ENCODE measurements at places on chromosomes 3 and 15.
A peak's percentile ranks its signal among the peaks of the same experiment; 100 is the strongest.

GRCh38 chr3:125401402-125401801 lies 26.3 kb upstream of the ZNF148 start:
- DNase-seq, result peak; percentile 22

DNA sequence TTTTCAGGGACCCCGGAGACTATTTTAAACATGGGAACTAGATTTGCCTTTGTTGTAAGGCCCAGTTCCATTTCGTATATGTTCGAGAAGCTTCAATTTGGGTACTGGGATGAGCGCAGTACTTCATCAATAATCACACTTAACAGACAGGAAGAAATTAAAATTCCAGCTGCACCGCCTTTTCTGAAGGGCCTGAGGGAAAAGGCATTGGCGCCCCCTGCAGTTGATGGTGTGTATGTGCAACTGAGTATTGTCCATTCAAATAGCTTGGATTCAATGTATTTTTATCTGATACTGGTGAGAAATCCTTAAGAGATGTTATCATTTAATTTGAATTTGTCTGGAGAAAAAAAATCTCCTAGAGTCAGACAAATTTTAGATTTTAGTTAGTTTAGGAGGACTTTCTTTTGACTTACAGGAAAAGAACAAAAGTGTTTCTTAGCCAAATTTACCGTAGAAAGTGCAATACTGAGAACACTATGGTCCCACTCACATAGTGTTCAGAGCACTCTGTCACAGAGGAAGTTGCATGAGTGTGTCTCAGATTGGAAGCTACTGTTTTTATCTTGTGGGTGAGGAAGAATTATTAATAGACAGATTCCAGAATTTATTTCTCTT lies 5.4 kb upstream of the ALDH1A2 start:
- peak; percentile 22 for DNase-seq

DNA sequence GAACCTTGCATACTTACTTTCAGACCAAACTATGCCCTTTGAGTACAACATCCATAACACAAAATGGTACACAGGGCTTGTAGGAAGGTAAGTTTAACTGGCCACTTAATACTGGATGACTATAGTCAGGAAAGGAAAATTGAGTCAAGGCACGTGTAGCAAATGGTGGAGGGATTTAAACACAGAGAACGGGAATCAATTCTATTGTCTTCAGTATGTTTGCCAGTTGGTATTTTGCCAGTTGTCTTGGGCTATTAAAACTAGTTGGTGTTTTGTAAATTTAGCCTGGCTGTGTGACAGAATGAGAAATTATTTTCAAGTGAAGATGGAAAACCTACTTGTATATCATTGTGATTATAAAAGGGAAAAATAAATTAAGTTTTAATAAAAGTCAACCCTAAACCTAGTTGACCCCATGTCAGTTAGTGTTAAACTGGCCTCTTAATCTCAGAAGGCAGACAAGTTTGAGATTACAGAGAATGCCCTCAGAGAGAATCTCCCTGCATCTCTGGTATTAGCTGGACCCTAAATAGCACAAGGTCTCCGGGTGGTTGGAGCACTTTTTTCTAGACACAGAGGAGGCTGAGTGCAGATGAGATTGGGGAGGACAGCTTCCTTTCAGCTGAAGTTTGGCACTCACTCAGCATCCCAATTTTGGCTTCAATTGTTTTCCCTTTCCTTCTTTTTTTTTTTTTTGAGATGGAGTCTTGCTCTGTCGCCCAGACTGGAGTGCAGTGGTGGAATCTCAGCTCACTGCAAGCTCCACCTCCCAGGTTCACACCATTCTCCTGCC lies 91.2 kb downstream of the MB21D2 start:
- no peak for DNase-seq

DNA sequence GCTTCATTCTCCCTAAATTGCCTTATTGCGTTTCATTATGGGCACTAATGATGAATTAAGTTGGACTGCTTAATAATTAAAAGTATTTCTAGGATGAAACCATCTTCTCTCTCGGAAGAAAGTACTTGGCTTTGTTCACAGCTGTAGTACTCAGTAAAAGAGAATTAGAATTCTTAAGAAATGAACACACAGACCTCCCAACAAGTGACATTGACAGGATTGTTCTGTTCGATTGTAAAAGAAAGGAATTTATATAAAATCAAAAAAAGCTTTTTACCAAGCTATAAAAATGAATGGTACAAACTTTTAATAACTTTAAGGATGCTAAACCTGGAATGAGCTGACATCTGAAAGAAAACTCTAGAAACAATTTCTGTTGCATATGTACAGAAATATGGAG lies 416.4 kb upstream of the THRB start:
- no peak for DNase-seq

- no peak for DNase-seq
Measured at GRCh38 chr3:20576228-20576627, 390.2 kb upstream of the SGO1 start.

DNA sequence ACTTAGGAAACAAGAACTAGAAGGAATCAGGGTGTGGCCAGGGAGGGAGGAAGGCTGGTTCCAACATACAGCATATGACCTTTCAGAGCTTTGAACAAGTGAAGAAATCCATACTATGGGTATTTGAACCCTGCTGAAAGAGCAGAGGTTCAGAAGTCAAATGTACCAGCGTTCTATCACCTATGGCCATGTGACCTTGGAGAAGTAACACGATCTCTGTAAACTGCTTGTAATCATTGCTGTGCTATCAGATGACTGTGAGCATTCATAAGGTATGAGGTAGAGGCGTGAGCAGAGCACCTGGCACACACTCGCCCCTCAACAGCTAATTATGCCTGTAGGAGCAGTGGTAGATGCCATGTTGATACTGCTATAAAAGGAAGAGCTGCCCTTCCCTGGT lies 55.2 kb downstream of the KLHL6 start:
- no peak for DNase-seq

Measured in RCC 7860 (cell line).